Central memory CD4-positive, alpha-beta T cell (primary cell): ENCODE measurements at places on chromosomes 3 and 15.

- DNase-seq: no peak
These were observed 27.2 kb downstream of the ABI3BP start for GRCh38 chr3:100966049-100966491.

DNA sequence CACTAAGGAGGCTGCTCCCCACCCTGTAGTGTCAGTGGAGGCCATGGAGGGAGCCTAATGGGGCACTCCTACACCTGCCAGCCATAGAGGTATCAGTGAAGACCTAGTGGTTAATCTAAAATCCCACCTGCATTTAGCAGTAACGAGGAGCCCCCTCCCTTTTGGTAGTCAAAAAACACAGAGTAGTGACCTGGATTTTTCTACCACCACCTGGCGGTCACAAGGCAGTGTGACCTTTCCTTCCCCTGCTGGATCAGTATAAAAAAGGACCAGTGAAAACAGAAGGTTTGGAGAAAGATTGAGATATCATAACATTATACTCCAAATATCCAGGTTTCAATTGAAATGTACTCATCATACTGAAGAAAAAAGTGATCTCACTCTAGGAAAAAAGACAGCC is 241.2 kb downstream of the PYDC2 start:
- DNase-seq: no peak

DNA sequence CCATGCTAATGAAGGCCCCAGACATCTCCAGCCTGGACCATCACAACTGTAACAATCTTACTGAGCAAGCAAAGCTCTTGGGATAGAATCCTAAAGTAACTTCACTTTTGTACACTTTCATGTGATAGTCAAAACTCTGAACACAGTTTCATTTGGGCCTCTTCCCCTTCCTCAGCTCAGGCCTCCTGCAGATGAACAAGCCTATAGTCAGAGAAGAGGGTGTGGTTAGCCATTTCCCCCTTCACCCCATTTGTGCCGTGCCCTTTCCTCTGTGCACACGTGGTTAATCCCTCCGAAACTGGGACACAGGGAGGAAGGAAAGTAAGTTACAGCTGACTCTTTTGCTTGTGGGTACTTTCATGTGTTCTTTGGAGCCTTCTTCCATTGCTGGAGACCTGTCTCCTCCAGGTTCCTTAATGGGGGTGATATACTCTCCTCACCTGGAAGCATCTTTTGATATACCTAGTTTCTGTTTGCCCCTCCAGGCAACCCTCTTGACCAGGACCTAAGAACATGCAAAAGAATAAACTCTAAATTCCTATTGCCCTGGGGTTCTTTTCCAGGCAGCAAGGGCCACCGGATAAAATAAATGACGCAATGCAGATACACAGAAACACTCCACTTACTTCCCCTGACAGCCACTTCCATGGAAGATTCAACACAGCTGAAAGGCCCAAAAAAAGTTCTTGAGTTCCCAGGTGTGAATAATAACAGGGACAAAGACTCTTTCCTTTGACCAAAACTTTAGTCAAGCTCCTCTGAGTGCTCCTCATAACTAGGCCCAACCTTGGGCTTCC is 29.6 kb upstream of the CSTA start:
- DNase-seq: no peak

- DNase-seq: no peak
These were observed 5.2 kb upstream of the IMPG2 start for GRCh38 chr3:101325393-101326134.

DNA sequence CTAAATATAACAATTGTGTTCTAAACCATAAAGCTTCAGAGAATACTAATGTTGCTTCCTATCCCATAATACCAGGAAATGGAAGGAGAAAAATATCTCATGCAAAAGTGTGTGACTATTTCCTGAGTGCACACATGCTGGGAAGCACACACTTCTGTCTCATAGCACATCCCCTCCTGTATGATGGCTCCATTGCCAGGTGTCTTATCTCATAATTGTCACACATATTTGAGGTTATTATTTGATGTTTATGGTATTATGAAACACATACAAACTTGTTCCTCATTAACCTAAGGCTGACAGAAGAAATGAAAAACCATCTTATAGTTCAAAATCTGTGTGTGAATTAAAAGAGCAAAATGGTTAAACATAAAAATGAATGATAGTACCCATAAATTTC is 65.4 kb downstream of the SERP1 start:
- DNase-seq: no peak

DNA sequence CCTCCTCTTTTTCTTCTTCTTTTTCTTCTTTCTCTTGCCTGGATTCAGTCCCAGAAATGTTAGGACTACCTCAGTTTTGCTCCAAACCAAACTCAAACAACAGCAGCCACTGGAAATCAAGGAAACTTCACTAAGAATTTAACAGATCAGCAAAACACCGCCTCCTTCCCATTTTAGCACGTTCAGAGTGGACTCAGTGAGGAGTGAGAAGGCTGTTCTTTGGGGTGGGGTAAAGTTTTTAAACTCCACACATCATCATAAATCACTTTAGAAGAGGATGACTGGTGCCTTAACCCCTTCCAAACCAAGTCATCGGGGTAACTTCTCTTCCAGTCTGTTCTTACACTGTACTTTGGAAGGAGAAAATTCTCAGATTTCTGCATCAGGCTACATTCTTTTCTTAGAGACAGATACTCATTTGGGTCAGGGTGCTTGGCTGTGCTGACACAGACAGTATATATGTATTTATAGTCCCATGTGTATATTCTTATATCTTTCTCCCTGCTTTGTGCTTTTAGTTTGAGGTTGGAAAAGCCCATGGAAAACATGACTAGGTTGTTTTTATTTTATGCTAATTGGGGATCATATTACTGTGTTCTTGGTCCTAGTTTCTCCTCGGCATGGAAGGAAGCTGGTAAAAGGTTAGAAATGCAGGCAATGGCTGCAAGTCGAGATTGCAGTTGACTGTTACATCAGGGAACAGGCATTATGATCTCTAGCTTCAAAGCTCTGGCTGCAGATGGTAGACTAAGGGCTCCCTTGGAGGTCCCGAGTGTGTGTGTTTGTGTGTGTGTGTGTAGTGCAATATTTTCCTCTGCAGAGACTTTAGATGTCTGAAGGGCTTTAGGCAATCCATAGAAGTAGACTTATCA is at the start of gene CCDC80:
Gene CCDC80 (minus strand): TSS at position 214 of the 872 bp plus-strand sequence. CDS start 1,238 bp downstream, outside the sequence.
- no peak for DNase-seq

DNA sequence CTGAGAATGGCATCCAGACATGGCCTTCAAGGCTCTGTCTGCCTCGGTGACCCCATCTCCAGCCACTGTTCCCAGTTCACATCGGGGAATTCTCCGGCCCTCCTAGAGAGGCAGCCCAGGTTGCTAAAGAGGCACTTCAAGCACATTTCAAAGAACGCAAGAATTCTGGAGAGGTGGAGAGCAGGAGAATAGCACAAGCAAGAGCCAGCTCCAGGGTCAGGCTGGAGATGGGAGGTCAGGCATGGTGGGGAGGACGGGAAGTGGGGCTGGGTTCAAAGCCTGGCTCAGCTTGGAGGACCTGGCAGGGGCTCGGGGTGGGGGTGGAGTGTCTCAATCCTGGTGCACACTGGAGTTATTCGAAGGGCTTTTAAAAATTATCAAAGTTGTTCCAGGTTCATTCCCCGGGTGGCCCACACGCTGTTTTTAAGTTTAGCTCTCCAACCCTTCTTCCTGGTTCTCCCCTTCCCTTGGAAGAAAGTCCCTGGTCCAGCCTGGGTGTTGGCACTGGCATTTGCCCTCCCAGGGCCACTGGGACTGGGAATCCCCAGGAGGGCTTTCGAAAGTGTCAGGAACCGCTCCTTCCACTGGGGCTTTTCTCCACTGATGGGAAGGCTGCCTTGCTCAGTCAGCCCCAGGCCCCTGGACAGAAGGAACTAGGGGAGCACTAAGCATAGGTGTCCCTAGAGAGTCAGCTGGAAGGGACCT is 35.8 kb downstream of the ZNF710 start:
- DNase-seq: no peak

DNA sequence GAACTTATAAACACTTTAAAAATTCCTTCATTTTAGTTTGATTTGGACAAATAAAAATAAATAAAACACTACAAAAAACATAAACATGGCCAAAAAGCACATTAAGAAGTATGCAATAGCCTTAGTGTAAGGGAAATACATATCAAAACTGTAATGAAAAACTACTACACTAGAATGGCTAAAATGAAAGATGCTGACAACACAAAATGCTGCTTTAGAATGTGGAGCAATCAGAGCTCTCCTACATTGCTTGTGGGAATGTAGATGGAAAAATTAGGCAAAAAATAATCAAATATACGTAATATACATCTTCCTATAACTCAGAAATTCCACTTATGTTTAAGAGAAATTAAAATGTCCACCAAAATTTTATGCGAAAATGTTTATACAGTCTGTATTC is 96.2 kb downstream of the ABI3BP start:
- DNase-seq: no peak

- no peak for DNase-seq
These were observed 231.2 kb downstream of the BBX start for GRCh38 chr3:107753976-107754375.

DNA sequence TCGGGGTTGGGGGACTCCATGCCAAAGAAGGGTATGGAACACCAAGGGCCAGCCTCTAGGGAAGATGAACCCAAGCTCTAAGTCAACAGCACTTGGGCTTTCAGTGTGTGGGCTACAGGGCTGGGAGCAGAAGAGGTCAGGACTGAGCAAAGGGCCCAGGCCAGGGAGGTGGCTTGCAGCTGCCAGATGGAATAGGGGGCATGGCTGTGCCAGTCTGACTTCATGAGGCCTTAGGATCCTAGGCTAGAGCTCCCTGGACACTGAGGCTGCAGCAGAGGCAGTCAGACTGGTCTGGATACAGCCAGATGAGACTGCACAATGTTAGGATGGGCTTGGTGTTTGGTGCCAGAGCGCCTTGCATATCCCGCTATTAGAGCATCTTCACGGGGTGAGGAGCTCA is 3.8 kb downstream of the RASGRF1 start:
- DNase-seq: no peak

GRCh38 chr3:180657094-180657493 is 22.2 kb downstream of the CCDC39 start:
- DNase-seq: no peak
